ENCODE measurements at places on chromosomes 6 and 20.

GRCh38 chr6:131022691-131023090 is 40.4 kb downstream of the EPB41L2 start:
- no peak for DNase-seq

- no peak for DNase-seq
Measured at GRCh38 chr20:57930351-57930750, 220.5 kb upstream of the PMEPA1 start.

DNA sequence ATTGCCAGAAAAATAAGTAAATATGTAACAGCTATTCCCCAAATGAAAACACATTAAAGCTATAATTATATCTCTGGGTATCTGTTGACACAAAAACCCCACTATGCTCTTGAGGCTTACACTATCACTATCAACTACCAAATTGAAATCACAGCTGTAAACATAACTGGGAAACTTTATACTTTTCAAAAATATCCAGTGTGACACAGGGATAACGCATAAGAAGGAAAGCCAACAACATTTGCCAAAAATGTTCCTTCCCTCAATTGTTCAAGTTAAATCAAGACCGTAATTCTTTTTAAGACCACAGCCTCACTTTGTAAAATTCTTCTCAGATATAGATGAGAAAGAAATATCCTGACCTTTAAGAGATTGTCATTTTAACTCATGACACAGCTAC is 3.1 kb downstream of the ZHX3 start:
- no peak for DNase-seq

- DNase-seq = no peak
Measured at GRCh38 chr6:63943826-63944225, 308.2 kb downstream of the PHF3 start.

DNA sequence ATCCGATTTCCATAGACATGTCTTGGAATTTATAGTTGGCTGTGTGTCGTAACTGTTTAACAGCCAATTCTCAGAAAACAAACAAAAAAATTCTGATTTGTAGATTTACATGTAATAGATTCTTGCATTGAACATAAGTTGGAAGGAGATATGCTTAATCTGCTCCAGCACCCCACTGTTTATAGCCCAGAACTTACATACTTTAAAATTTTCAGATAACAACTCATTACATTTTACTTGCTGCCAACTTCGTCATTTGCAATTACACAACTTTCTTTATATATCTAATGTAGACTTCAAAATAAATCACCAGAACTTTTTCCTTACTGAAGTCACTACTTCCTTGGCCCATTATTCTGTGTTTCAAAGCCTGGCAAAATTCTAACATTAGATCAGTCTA is 472.3 kb upstream of the EYS start:
- no peak for DNase-seq

DNA sequence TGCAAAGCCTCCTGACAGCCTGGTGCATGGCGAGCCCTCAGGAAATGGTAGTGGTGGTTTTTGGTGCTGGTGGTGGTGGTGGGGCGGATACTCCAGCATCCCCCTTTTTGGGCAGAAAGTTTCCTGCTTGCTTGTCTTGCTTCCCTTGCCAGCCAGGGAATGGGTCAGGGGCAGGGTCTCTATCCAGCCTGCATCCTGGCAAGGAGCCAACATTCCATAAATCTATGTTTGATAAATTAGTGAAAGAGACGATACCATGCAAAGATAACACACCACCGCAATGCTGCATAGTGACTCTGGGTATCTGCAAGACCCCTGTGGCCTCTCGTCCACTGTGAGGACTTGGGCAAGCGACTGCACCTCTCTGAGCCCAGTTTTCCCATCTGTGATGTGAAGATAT is 246.2 kb downstream of the LRFN2 start:
- no peak for DNase-seq

DNA sequence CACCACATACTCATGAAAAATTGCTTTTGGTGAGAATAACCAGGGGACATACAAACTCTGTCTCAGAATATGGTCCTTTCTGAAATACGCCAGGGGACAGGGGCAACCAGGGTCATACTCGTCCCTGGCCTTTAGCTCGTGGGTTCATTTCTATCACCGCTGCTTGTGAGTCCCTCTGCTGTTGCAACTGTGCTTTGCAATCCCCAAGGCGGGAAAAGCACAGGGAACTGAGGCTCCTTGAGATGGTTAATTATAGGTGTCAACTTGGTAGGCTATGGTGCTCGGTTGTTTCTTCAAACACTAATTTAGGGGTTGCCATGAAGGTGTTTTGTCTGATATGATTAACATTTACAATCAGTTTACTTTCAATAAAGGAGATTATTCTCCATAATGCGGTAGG is 51.6 kb downstream of the RFPL4B start:
- no peak for DNase-seq

DNA sequence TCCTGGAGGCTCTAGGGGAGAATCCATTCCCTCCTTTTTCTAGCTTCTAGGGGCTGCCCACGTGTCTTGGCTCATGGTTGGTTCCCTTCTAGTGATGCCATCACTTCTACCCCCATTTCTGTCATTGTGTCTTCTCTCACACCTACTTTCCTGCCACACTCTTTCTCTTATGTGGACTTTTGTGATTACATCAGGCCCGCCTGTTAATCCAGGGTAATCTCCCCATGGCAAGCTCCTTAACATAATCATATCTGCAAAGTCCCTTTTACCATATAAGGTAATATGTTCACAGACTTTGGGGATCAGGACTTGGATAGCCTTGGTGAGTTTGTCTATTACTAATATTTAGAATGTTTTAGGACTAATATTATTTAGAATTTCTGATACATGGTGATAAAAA is 111.9 kb downstream of the DNAH8 start:
- DNase-seq = no peak

DNA sequence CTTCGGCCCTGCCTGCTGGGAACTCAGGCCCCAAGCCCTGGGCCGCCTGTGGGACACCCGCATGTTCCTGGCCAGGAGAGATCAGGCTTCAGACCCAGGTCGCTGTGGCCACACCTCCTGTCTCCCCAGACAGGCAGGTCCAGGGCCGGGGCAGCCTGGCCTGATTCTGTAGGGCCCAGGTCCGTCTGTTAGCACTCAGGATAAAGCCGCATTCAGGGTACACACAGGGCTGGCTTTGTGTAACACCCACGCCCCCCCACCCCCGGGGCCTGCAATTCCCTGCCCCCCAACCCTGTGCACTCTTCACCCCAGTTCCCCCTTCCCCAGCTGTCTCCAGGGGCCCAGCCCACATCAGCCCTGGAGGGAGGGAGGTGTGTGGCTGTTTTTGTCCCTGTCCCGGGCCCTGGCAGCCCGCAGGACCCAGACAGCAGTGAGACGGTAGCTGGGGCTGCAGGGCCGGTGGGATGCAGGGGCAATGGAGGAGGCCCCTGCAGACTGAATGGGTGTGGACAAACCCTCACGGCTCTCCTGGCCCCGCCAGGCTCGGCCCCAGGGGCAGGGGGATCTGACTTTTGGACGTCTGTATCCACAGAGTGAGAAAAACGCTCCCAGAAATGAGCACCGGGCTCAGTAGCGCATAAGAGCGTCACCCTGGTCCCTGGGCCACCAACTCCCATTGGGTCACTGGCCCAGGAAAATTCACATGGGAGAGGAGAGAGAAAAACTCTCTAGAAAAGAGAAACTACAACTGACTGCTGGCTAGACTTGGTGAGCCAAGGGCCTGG is 42.4 kb upstream of the ZBP1 start:
- no peak for DNase-seq

GRCh38 chr6:117227245-117227962 is 38.0 kb upstream of the VGLL2 start:
- DNase-seq = no peak

GRCh38 chr20:53642196-53643030 is 48.8 kb upstream of the ZNF217 start:
- DNase-seq = no peak

GRCh38 chr6:45127185-45127584 is 200.9 kb upstream of the RUNX2 start:
- DNase-seq = no peak

- no peak for DNase-seq
Measured at GRCh38 chr6:37334047-37334446, 19.7 kb upstream of the RNF8 start.

- DNase-seq = no peak
Measured at GRCh38 chr6:10390495-10391298, 24.2 kb downstream of the TFAP2A start.

DNA sequence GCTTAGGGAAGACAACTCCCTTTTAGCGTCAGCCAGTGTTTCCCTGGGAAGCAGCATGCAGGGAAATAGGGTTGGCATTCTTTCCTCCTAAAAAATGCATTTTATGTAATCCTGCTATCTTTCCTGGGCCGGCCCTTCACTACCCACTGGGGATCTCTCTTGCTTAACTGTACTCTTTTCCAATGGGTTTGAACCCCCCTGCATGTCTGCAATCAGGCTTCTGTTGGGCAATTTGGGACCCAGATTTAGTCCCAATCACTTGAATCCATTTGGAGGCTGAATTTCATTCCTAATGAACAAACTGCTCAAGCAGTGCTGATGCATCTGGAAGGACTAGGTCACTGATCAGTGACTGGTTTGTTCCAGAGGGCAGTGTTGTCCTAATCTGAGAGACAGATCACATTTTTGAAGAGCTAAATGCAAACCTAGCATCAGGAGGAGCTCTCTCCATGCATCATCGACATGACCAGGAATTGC is 152.0 kb downstream of the TSHZ2 start:
- DNase-seq = no peak

DNA sequence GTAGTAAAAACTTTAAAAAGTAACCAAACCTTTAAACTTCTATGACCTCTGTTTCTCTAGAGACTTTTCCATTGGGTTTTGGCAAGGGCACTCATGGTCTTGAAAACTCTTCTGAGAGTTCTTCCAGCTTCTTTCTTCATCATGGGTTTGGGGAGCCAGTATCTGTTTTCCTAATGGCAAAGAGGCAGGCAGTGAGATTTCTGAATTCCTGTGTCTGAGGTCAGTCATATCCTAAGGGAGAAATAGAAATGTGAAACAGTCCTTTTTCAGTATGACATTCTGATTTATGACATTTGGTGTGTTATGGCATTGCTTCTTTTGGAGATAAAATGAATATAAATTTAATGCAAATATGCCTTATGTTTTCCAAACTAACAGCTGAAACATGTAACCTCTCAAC is 518.5 kb upstream of the MARCKS start:
- no peak for DNase-seq

GRCh38 chr6:45538641-45539547 is 161.2 kb upstream of the SUPT3H start:
- no peak for DNase-seq

- DNase-seq = no peak
Measured at GRCh38 chr6:141260627-141261015, 872.1 kb upstream of the GJE1 start.

DNA sequence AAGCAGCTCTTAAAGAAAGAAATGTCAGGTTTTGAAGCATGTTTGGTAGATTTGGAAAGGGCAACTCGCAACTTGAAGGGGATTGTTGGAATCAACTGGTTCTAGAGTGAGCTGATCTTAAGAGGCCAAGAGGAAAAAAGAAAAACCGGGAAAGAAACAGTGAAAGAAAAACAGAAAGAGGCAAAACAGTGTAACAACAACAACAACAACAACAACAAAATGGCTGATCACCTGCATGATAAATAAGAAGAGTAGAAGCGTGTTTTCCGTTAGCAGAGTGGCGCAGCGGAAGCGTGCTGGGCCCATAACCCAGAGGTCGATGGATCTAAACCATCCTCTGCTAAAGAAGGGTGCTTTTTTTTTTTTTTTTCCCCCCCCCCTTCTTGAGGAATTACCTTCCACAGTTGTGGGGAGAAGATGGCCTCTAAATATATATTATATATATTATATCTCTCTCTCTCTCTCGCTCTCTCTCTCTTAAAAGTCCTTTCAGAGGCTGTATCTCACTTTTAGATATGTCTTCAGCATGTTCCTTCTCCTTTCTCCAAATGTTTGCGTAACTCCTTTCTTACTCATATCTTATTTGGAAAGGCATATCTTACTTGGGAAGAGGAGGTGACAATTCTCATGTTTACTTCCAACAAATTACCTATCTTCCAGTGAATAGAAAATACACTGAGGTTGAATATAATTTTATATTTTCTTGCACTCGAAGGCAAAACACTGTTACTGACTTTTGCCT is 134.4 kb downstream of the OR2B2 start:
- no peak for DNase-seq

DNA sequence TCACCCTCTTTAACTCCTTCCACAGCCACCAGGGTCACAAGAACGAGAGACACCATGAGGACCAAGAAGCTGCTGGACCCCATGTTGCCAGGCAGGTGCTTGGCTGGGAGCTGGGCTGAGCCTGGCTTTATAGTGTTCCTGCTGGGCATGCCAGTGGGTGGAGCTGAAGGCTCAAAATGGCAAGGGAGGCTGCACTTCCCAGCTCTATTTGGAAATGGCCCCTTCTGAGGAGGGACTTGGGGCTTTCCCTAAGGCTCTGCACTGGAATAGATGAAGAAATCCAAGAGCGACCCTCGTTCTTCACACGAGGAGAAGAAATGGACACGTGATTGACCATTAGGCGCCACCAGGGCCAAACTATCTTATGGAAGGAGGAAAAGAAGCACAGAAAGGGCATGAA is at the start of gene WFDC12:
Gene WFDC12 (minus strand): TSS at position 101 of the 400 bp plus-strand sequence. CDS start 18 bp downstream, at position 83.
- DNase-seq = no peak

GRCh38 chr6:124494956-124495664 is 467.1 kb upstream of the RNF217 start:
- DNase-seq = no peak

GRCh38 chr6:130769861-130770260 is 57.3 kb upstream of the SMLR1 start:
- DNase-seq = no peak

DNA sequence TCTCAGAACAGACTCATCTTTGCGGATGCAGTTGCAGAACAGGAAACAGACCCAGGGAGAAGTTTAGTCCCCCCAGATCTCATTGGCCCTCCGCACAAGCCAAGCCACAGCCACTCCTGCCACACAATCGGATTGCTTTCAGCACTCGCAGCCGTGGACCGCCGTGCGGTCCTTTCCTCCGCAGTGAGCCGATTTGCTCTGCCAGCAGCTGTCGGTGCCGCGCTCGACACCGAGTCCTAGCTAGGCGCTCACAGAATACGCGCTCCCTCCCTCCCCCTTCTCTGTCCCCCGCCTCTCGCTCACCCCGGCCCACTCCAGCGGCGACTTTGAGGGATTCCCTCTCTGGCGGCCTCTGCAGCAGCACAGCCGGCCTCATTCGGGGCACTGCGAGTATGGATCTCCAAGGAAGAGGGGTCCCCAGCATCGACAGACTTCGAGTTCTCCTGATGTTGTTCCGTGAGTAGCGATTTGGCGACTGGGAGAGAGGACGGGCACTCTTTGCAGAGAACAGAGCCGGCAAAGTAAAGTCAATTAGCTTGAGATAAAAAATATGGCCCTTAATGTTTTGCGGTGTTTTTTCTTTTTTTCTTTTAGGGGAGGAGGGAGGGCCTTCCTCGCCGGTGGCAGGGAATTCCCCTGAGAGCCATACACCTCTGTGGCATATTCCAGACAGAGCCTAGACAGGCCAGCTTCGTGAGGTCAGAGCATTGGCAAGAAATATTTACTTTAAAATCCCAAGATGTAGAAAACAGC is at the start of gene LAMP5:
Gene LAMP5 (plus strand): TSS at position 130 of the 753 bp plus-strand sequence. CDS start 263 bp downstream, at position 393.
- peak; percentile 55 for DNase-seq

DNA sequence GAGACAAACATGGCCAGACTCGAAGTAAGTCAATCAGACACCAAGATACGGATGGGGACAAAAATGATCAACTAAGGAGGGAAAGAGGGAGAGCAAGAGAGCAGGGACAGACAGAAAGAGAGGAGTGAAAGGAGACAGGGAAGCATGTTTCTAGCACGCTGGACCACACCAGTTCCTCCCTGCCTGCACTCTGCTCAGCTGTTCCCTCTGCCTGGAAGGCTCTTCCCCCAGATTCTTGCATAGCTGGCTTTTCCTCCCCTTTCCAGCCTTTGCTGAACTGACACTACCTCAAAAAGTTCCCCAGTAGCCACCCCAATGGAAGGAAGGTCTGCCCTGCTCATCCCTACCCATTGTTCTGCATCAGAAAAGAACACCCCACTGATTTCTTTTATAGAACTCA is 185.9 kb downstream of the MAFB start:
- no peak for DNase-seq

Measured in neural crest cell (in vitro differentiated cells).